ENCODE measurements at places on chromosomes 7 and 10. TPM values are rescaled to one million over a fixed set of nuclear protein-coding genes. Genes with fewer than 3 reads are reported as not detected.

The TBX20 gene
- 0.17 TPM for total RNA-seq

The FAM237B gene
- total RNA-seq: not detected

The SRGN gene
- total RNA-seq: 342 TPM

The SFMBT2 gene
- 42.0 TPM for total RNA-seq

The SLC18A3 gene
- not detected for total RNA-seq

The HSPA12A gene
- total RNA-seq: 0.49 TPM

The TUBB8 gene
- not detected for total RNA-seq

The CPXM2 gene
- total RNA-seq: not detected

The SLC39A12 gene
- not detected for total RNA-seq

Measured in CD4-positive, alpha-beta T cell (primary cell).